HS-5 (cell line): ENCODE measurements at places on chromosomes 6 and 20.

- no peak for DNase-seq
Observed at GRCh38 chr6:80553071-80553740, 446.7 kb downstream of the BCKDHB start.

GRCh38 chr6:37485291-37485702 lies 14.4 kb downstream of the CCDC167 start:
- no peak for DNase-seq

GRCh38 chr6:22575190-22575589 lies 5.8 kb downstream of the HDGFL1 start:
- no peak for DNase-seq

- no peak for DNase-seq
Observed at GRCh38 chr6:11968241-11968806, 43.8 kb upstream of the HIVEP1 start.

DNA sequence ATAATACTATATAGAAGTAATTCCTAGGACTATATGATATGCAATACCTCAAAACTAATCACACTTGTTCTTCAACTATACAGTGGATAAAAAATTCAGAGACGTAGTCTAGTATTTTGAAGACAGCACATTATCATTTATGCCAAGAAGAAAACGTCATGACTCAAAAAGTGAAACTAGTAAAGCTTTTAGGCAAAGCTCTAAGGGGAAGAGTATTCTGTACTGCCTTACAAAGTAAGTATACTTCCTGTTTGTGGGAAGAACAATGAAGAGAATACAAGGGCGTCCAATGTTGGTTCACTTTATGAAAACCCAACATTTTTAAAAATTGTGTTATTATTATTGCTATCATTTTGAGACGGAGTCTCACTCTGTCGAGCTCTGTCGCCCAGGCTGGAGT lies 27.9 kb downstream of the LOC128125822 start:
- DNase-seq: no peak

DNA sequence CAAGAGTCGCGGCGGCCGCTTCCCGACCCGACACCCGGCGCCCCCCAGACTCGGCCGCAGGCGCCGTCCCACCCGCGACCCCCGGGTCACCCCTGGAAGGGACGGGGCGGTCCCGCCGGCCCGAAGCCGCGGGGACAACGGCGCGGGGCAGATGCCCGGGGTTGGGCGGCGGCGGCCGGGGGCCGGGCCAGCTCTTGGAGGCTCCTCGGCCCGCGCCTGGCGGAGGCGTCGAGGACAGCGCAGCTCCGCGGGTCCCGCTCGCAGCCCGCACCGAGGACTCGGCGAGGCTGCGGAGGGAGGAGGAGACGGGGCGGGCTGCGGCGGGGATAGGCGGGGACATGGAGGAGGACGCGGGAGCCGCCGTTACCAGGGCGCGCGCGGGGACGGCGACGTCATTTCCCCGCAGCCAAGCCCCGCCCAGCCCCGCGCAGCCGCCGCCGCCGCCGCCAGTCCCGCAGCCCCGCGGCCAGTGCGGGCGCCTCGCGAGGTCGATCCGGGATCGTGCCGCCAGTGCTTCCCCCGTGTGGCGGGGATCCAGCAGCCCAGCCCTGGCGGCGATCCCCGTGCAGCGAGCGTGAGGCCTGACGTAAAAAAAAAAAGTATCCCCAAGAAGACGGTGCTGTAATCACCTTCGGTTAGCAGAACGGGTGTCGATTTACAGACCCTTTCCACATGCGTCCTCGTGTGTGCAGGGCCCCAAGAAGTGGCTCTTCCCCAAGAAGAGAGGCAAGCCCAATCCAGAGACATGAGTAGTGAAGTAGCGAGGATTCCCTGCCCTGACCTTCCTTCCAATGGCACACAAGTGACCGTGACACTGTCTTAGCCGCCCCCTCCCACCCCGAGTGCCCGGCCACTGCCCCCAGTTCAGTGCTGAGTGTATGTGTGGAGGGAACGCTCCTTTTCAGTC lies at the start of gene FAM184A:
Gene FAM184A, minus strand, starts transcription at position 289 of the 907 bp plus-strand sequence. CDS start 365 bp downstream, outside the sequence.
- peak; percentile 15 for DNase-seq

DNA sequence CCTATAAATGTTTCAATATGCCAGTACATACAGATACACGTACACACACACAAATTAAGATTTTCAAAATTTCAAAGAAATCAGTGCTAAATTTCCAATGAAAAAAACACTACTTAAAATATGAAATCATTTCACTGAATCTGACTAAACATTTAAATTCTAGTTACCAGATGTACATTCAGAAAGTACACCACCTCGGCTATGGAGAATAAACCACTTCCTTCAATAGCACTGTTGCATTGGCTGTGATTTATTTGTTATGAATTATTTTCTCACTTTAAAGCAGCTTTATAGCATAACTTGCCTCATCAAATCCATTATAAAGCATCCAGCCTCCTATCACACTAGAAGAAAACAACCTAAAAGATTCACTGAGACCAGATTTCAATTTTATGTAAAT lies 36.6 kb downstream of the HBS1L start:
- DNase-seq: no peak

GRCh38 chr6:78577585-78577984 lies 289.8 kb upstream of the IRAK1BP1 start:
- DNase-seq: no peak

DNA sequence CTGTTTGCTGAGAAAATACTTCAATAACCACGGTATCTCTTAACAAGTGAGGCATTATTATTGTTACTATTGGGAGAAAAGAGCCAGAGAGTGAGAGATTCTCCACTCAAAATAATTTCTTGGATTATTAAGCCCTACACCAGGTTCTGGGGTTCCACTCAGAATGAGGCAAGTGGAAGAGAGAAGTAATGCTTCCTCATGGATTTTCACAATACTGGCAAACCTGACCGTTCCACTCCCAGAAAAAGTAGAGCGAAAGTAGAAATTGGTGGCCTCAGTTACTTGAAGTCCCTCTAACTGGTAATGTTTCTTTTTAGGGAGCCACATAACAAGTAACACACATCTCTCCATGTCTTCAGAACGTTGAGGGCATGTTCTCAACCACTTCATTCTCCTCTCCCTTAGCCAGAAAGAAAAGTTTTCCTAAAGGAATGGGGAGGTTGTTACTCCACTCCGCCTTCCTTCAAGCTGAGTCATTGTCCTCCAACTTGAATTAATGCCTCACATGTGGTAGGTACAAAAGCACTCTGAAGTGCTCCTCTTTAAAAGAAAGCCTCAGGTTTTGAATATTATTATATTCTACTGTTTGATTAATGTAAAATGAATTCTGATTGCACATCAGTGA lies 1.9 kb downstream of the BAG2 start:
- peak; percentile 68 for DNase-seq

- DNase-seq: no peak
Observed at GRCh38 chr6:102619585-102619984, 1226.1 kb downstream of the GRIK2 start.

DNA sequence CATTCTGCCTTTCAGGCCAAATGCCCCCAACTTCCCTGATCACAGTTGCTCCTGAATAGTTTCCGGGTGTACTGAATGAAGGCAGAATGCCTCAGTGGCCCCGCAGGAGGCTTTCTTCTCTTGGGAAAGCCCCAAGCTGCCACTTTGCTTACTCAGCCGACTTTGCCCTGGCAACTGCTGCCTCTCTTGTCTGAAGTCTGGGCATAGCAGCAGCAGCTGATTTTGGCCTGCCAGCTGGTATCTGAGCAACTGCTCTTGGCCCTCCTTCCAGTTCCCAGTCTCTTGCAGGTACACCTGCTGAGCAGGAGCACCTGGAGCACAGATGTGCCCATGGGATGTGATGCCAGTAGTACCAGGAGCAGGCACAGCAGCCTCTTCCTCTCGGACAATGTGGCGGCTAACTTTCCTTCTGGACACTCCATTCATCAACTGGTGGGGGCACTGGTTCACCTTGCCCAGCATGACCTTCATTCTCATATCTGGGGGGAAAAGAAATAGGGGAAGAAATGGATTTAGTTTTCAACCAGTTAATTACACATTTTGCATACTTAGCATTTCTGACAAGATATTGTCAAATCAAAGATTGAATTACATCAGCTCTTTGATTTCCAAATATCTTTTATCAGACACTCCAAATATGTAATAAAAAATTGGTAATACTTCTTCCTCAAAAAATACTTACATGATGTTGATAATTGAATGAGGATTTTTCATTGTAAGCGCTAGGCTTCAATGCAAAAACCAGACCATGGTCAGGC lies 468.2 kb downstream of the PKHD1 start:
- DNase-seq: no peak

GRCh38 chr6:88167352-88167937 lies 1.3 kb upstream of the CNR1 start:
- no peak for DNase-seq

DNA sequence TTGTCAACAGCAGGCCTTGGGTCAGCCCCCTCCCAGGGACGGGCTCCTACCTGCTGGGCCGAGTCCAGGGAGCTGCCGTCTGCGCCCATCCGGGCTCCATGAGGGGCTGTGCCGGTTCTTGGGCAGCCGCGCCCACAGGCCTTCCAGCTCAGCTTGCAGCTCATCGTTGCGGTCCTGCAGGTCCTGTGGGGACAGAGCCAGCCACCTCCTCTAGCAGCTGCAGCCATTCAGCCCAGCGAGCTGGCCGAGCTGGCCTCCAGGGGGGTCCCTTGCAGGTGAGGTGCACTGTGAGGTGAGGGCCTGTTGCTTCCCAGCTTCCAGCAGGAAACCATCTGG lies 74.4 kb downstream of the GINS1 start:
- DNase-seq: no peak

DNA sequence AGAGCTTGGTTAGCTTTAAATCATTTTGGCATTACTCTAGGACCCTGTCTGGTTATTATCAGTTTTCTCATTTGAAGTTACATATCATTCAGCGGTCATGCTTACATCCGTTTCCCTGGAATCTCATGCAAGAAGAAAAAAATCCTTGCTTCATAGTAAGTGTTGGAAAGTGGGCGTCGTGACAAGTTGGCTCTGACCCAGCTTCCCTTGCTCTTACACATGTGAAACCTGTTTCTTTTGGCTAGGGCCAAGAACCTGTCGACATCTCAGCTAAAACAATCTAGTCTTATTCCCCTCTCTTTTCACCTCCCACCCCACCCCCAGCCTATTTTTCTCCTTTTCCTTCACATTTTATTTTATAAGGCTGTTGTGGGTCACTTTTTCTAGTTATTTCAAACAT lies 45.5 kb downstream of the ANKS1A start:
- no peak for DNase-seq
